ENCODE measurements at places on chromosomes 12 and 14.

GRCh38 chr14:95387826-95388445 lies 68.2 kb upstream of the CLMN start:
- no peak for DNase-seq

GRCh38 chr12:96237465-96238077 lies 43.4 kb downstream of the ELK3 start:
- DNase-seq: peak; percentile 45

DNA sequence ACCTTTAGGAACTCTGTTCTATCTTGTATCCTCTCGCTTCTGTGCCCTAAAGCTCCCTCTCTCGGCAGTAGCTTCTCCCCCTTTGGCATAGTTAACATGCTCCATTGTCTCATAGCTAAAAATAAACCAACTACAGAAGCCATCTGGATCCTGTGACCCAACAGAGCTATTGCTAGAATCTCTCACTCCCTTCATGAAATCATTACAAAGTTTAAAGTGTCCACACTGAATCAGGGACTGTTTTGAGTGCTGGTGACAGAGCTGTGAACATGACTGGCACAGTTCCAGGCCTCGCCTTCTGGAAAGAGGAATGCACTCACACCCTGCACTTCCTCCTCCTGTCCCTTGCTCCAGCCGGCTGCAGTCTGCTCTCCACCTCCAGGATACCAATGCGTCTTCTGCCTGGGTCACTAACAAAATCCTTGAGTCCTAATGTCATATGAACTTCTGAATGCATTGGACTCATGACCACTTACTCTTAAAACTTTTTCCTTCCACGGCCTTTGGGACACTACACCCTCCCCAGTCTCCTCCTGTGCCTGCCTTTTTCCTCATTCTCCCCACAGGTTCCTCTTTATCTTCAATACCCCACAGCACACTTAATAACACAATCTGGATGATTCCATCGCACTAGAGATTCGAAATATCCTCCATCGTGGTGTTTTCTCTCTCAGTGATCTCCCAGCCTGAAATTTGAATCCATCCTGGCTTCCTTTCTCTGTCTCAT lies 13.2 kb downstream of the PLBD1 start:
- no peak for DNase-seq

DNA sequence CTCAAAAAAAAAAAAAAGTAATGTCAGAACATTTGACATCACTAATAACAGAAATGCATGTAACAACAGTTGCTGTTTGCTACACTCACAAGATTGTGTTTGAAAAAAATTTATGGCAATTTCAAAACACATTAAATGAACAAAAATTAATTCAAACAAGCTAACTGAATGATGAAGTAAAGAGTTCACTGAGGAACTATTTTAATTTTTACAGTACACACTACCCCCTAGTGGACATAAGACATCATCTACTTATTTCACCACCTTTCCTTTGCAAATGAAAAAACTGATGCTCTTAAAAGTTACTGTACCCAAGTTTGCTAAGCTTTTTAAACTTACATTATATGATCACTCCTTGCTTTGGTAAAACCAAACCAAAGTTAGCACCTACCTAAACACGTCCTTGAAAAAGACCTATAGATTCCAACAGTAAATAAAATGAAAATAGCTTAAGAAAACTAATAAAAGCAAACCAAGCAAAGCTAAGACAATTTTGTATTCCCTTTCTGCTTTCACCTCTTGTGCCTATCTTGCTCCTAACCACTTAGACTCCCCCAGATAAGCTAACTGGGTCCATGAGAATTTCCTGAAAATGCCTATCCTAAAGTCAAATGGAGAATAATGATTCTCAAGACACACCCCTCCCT lies 22.2 kb downstream of the UBE2N start:
- DNase-seq: no peak

- peak; percentile 38 for DNase-seq
Observed at GRCh38 chr14:29868000-29868399, 59.6 kb downstream of the PRKD1 start.

- no peak for DNase-seq
Observed at GRCh38 chr14:76698631-76699030, 62.6 kb upstream of the VASH1 start.

GRCh38 chr12:2751686-2752085 lies 43.1 kb upstream of the FKBP4 start:
- DNase-seq: no peak

- no peak for DNase-seq
Observed at GRCh38 chr14:52863334-52863700, 71.9 kb upstream of the GNPNAT1 start.
